C1 segment of cervical spinal cord (tissue), 14 donors: ENCODE measurements at places on chromosomes 1 and 21.

- no peak for DNase-seq
These were observed 36.4 kb upstream of the BCL9 start for GRCh38 chr1:147504801-147505311.

DNA sequence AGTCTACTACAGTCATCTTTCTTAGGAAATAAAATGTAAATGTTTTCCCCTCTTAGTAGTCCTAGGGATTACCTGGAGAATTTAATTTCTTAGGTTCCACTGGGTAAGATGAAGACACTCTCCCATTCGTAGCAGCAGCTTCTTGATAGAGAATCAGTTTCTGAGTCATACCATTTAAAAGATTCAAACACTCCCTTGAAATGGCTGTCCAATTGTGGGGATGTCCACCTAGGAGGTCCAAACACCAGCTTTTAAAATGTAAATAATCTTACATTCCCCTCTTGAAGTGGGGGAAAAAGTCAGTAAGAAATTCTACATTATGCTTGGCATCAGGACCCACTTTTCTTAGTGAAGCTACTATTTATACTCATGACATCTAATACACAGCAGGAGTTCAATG is 37.5 kb downstream of the NDC1 start:
- DNase-seq, result no peak

DNA sequence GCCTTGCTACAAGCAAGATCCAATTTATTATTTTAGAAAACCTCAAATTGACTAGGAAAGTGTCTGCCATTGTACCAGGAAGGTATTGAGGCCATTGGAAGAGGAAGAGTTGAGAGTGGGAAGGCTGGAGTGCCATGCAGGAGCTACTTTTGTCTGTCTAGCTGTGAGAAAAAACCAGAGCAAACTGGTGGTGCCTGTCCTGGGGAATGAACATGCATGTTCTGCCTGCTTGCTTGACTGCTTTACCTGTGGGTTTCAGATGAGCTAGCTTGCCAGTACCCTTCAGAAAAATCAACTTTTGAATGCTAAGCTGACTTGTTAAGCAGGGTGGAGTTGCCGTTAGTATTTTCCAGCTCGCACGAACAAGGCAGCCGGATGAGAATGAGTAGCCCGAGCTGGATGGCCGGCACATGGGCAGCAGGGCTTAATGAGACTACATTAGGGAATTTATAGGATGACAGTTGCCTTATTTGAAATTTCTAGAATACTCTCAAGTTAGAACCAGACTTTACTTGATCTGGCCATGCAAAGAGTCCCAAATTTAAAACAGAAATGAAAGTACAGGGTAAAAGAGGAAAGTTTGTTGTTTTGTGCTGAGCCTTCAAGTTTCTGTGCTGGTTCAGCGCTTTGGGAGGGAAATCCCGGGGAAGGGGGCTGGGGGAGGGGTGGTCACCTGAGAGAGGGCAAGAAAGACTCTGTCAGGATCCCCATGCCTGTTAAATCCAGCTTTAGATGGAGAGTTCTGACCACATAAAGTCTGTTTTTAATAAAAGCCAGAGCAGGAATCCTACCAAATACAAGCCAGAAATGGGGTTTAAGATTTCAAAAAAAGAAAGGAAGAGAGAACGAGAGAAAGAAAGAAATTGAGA is 29.6 kb upstream of the C1orf105 start:
- peak; percentile 37 for DNase-seq

DNA sequence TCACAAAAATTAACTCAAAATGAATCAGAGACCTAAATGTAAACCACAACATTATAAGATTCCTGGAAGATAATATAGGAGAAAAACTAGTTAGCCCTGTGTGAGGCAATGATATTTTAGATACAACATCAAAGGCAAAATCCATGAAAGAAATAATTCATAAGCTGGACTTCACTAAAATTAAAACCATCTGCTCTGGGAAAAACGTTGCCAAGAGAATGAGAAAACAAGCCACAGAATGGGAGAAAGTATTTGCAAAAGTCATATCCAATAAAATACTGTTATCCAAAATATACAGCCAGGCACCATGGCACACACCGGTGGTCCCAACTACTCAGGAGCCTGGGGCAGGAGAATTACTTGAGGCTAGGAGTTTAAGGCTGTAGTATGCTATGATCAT is 70.3 kb downstream of the SYF2 start:
- DNase-seq, result no peak

DNA sequence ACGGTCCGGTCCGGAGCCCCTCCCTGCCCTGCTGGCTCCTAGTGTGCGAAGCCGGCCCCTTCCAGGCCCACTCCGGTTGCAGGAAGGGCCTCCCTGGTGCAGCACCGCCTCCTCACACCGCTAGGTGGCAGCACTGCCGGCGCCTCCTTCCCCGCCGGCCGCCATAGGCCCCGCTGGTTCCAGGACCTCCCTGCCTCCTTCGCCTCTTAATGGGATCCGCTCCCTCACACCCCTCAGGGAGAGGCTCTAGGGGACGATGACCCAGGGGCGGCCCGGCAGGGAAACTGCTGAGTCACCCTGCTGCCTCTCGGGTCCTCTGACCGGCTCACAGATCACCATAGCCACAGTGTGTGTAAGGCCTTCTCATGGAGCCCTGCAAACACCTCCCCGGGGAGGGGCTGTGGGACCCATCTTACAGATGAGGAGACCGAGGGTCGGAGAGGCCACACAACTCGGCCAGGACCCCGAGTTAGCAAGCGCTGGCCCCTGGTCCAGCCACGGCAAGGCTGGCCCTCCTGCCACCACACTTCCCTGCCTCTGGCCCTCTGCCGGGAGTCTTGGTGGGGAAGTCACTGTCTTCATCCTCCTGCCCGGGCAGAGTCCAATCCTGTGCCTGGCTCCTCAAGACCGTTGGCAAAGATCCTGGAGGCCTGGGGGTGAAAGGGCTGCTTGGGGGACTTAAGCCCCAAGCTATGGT is 1.6 kb upstream of the AJAP1 start:
- DNase-seq, result peak; percentile 25

DNA sequence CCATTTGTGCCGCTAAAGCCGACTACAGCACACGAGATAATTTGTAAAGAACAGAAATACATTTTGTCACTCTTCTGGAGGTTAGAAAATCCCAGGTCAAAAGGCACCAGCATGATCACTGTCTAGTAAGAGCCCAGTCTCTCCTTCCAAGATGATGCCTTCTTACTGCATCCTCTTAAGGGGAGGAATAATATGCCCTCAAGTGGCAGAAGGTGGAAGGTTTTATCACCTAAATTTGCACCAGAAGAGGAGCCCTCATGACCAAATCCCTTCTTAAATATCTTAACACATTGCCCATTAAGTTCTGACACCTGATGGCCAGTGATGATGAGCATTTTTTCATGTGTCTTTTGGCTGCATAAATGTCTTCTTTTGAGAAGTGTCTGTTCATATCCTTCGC is 326.7 kb upstream of the RGS18 start:
- no peak for DNase-seq

DNA sequence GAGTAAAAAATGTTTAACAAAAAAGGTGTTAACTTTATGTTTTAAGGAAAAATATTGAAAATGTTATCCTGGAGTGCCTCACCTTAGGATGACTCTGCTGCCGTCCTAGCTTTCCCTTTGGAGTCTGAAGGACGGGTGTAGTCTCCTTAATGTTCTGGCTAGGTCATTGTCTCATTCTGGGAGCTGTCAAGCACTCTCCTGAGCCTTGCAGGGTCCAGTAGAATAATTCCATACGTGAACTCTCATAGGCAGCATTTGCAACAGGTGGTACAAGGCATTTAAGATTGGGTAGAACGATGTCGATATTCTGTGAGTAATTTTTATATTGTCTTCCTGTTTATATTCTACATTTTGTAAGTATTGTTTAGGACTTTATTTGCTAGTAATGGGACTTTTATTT is 283.6 kb upstream of the C1orf105 start:
- DNase-seq, result no peak

DNA sequence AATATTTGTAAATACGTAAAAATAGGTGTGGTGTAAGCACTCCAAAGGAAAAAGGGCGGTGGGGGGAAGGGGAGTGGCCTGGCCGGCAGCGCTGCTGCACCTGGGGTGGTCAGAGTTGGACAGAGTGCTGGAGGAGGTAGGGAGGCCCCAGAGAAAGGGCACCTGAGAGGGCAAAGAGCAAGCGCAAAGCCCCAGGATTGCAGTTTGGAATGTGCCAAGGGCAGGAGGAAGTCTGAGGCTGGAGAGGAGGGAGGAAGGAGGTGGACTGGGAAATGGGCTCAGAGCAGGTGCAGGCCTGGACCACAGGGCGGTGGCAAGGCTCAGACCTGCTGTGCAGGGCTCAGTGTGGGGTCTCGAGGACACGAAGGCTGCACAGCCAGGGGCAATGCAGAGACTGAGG is 30.6 kb downstream of the LDLRAP1 start:
- no peak for DNase-seq

GRCh38 chr1:115164940-115165705 is 75.8 kb upstream of the TSPAN2 start:
- no peak for DNase-seq

- DNase-seq, result no peak
These were observed 215.9 kb downstream of the NEGR1 start for GRCh38 chr1:72066431-72066830.

- no peak for DNase-seq
These were observed 27.0 kb upstream of the ST6GALNAC5 start for GRCh38 chr1:76840278-76840677.
